SK-N-MC (cell line): ENCODE measurements at places on chromosomes 3 and 15.

GRCh38 chr15:65512807-65513416 lies 4.6 kb downstream of the DPP8 start:
- no peak for DNase-seq

GRCh38 chr3:133209871-133210550 lies 171.8 kb downstream of the TMEM108 start:
- peak; percentile 37 for DNase-seq

GRCh38 chr15:77542491-77543001 lies 90.2 kb downstream of the LINGO1 start:
- DNase-seq: no peak

GRCh38 chr3:170027233-170028102 lies 10.3 kb upstream of the GPR160 start:
- no peak for DNase-seq

DNA sequence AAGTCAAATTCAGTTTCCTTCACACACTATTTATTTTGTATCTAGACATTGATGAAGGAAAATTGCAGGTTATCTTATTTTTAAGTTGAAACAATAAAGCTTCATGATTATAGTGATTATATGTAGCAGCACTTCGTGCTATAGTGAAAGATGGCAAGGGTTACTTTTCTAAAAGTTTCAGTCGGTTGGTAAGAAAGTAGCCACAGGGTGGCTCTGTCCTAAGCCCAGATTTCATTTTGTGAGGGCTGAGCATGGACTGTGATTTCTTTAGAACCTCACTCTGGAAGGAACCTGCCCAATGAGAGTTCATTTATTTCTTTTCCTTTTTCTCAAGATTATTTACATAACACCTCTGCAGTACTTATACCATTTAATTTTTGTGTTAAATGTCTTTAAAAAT lies 66.5 kb downstream of the NME9 start:
- no peak for DNase-seq

GRCh38 chr15:37783290-37783689 lies 151.2 kb upstream of the TMCO5A start:
- no peak for DNase-seq

GRCh38 chr3:113243846-113244245 lies 32.5 kb downstream of the BOC start:
- no peak for DNase-seq

DNA sequence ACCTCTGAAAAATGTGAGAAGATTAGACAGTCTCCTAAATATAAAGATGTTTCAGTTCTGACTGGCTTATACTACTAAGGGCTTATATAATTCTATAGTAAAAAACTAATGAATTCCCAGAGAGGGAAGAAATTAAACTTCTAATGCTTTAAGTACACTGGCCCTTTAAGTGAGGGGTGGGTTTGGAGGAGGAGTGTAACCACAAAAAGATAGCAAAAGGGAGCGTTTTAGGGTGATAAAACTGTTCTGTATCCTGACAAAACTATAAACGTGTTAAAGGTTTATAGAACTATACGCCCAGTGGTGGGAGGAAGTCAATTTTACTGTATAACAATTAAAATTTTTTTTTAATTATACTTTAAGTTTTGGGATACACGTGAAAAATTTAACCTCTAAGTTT lies 45.8 kb downstream of the CEP152 start:
- no peak for DNase-seq

DNA sequence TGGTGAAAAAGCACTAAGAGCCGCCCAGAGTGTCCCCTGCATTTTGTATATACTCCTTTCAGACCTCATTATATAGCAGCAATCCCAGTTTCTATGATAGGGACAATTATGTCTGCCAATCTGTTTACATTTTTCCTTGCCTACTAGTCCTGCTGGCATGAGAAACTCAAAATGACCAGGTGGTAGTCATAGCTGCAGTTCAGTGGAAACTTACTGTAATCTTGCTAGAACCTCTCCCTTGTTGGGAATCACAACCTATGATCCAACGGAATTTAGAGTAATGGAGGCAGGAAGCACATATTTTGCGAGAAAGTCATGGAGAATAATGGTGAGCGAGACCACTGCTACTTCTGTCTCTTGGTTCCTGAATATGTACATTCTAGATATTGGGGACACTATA lies 28.6 kb upstream of the MINAR1 start:
- DNase-seq: no peak

- DNase-seq: no peak
Measured at GRCh38 chr15:72562878-72563277, 88.7 kb downstream of the ARIH1 start.

- DNase-seq: no peak
Measured at GRCh38 chr3:126342211-126342610, 15.0 kb downstream of the KLF15 start.

- no peak for DNase-seq
Measured at GRCh38 chr3:117885011-117885441, 1149.6 kb downstream of the IGSF11 start.

DNA sequence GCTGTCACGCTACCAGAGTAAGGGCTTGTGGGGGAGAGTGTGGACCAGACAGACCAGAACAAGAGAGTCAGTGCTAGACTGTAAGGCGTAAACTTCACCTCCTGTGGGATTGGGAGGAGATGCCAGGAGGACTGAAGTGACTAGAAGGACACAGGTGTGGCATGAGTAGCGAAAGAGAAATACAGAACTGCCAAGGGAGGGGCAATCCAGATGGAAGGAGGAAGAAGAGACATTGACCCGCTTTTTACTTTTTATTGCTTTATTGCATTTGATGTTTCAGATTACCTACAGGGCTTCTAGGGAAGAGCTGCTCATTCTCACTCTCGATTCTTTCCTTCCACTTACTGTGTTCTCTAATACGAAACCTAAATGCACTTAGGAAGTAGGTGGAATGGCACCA lies 2.1 kb downstream of the POGLUT1 start:
- no peak for DNase-seq

DNA sequence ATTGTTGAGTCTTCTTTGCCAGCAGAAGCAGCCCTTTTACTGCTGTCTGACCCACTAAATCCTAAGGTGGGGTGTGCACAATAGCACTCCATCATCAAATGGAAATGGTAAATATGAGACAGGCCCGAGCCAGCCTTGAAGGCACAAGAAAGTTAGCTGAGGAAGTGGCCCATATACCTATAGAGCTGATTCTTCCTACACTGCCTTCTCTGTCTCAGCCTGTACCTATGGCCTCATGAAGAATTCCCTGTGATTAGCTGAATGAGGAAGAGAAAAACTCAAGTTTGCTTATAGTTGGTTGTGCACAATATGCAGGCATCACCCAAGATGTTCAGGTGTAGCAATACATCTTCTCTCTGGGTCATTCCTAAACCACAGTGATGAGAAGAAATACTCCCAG lies 31.7 kb upstream of the XCR1 start:
- DNase-seq: no peak

DNA sequence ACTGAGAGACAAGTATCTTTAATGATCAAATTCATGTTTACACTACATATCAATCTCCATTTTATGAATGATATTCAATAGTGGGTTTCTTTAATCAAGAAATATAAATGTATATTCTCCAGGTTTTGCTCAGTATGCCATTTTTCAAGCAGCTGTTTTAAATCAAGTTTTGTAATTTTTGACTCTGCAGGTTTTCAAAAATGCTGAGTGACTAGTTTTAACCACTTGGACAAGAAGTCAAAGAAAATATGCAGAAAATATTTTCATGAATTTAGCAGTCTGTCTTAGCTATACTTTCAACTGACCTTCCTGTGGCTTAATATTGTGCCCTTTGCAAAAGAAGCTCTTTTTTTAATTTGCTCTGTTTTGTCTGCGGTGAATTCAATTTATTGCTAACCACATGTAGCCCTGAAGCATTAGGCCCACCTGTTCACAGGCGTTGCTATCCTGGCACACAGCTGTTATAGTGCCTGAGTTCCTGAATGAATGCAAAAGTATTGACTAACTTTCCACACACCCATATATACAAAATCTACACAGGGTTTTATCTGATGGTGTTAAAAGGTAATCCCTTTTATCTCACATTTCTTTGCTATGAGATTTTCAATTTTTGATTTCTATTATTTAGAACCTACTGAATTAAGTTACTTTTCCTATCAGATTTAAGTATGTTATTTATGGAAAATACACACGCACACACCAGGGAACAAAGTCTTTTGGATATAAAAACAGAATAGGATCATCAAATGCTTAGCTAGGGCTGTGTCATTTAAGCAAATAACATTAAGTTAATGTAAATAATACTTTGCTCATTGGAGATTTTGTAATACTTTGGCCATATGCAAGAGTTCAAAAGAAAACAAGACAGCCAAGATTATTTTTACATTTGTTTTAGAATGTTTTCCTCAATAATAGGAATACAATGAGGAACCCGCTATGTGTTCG lies 1166.1 kb upstream of the GBE1 start:
- no peak for DNase-seq

GRCh38 chr3:47399531-47400270 lies 18.9 kb downstream of the PTPN23 start:
- no peak for DNase-seq

- no peak for DNase-seq
Measured at GRCh38 chr15:89230277-89230676, 8.9 kb upstream of the RLBP1 start.

- no peak for DNase-seq
Measured at GRCh38 chr3:137148917-137149316, 191.1 kb downstream of the IL20RB start.

DNA sequence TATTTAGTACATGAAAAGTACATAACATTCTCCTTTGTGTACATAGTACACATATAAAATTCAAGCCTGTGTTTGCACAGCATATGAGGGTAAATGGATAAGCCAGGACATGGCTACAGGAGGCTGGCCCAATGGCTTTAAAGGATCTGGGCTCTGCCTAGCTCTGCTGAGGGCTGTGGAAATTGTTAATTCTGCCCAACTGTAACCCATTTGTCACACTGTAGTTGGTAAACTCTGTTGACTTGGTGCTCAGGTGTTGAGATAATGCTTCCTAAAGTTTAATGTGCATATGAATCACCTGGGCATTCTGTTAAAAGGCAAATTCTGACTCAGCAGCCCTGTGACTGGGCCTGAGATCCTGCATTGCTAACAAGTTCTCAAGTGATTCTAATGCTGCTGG lies 196.5 kb upstream of the ZPLD1 start:
- no peak for DNase-seq

DNA sequence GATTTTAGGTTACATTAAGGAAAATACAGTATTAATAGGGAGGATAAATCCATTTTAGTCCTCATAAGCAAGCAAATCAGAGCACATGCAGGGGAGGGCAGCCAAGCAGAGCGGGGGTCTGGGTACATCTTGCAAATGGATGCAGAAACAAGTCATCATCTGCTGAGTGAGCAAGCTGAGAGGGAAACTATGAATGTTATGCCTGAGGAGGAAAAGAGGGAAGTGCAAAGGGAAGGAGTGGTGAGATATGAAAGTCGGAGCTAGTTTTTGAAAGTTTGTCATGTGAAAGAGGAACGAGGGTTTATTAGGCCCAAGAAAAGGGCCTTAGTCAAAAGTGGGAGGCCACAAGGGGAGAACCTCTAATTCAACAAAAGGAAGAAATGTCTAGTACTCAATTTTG lies 15.4 kb downstream of the PTX3 start:
- DNase-seq: no peak

DNA sequence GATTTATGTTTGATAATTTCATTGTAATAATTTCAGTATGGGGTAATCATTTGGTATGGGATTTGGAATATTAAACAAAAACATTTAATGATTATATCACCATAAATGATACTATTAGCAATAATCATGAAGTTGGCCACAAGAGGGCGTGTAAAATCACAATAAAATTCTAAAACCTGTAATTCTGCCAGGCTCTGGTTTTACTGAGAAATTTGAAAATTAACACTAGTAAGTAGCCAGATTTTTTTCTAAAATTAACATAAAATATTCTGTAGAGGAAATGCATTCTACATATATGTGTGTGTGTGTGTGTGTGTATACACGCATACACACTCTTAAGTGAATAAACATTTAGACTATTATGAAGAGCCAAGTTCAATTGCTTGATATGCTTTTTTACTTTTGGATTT lies 40.5 kb downstream of the FEZF2 start:
- DNase-seq: no peak

- DNase-seq: no peak
Measured at GRCh38 chr3:57983734-57984518, 24.3 kb upstream of the FLNB start.

GRCh38 chr3:89504432-89504831 lies 397.0 kb downstream of the EPHA3 start:
- DNase-seq: no peak

DNA sequence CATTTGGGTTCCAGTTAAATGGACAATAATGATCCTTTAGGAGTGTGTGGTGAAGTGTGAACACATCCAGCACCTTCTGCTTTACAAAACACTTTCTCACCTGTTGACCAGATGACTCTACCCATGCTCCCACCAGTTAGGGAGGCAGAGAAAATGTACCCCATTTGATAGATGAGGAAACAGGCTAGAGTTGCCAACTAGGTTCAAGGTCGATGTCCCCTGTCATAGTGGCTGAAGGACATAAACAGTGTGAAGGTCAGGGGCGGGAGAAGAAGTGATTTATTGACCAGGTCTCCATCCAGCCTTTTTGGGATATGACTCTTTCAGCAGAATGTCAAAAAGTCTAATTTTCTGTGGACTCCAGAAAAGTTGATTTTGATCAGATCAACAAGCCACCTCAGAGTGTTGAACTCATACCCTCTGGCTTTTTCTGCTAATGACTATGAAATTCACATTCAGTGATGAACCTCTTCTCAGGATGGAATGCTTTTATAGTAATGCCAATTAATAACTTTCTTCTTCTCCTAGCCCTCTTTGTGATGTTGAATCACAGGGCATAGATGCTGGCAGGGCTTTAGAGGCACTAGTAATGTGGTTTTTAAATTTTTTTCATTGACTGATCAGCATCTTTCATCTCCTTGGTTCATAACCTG lies 57.5 kb downstream of the CPN2 start:
- no peak for DNase-seq

- DNase-seq: no peak
Measured at GRCh38 chr3:167184511-167184910, 195.6 kb downstream of the ZBBX start.

DNA sequence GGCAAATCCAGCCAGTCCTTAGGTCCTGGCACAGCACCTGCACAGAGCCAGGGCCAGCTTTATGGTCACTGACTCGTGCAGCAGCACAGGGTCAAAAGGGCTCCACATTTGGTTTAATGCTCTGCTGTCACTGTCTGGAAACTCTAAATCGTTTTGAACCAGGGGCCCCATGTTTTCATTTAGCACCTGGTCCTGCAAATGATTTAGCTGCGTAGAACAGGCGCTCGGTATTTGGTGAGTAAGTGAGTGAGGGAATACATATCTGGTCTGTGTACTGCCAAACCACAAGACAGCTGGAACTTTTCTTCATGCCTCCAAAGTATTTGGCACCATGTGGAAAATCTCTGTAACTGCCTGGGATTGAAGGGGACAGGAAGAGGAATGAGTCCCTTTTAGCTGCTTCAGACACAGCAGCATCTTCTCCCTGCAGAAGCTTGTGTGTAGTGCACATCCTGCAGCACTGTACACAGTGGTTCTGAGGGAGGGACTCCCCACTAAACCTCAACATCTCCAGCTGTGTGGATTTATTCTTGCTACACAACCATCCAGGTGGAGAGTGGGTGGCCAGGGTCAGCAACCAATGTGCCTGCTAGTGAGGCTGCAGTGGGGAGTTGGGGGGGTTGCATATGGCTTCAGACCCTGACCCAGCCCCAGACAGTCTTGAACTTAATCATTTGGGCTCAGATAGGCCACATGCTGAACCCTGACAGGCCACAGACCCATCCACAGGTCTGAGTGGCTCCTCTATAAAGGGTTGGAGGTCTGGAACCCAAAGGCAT lies 1.1 kb downstream of the SH2D7 start:
- DNase-seq: no peak

GRCh38 chr15:62219799-62220198 lies 54.7 kb upstream of the C2CD4B start:
- no peak for DNase-seq
